ENCODE measurements at places on chromosomes 3 and 15.

- DNase-seq, result no peak
Measured at GRCh38 chr3:124923833-124924232, 10.7 kb downstream of the MUC13 start.

- DNase-seq, result no peak
Measured at GRCh38 chr15:74170071-74170844, 3.3 kb upstream of the ISLR start.

DNA sequence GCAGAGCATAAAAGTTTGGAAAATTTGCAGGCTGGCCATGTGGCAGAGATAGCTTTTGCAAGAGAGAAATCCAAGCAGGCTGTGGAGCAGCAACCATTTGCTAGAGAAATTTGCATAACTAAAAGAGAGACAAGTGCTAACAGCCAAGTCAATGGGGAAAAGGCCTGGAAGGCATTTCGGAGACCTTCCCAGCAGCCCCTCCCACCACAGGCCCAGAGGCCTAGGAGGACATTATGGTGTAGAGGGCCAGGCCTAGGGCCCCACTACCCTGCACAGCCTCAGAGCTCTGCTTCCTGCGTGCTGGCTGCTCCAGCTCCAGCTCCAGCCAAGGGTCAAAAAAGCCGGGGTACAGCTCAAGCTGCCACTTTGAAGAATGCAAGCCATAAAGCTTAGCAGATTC lies 82.7 kb downstream of the MYO5A start:
- DNase-seq, result no peak

GRCh38 chr3:41075975-41076374 lies 123.3 kb upstream of the CTNNB1 start:
- no peak for DNase-seq

DNA sequence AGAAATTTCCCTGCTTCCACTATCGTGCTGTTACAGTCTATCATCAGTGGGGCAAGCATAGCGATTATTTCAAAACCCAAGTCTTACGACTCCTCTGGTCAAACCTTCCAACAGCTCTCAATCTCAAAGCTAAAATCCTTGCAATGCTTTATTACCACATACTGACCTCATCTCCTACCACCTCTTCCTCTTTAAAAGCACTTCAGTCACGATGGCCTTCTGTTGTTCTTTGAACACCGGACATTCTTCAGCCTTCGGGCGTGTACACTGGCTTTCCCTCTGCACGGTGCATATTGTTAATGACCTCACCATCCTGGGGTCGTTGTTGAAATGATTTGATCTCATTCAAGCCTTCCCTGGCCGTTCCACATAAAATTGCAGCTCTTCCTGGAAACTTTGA lies 31.1 kb downstream of the MAGEL2 start:
- no peak for DNase-seq

GRCh38 chr15:51935466-51936104 lies 36.0 kb downstream of the LEO1 start:
- no peak for DNase-seq

DNA sequence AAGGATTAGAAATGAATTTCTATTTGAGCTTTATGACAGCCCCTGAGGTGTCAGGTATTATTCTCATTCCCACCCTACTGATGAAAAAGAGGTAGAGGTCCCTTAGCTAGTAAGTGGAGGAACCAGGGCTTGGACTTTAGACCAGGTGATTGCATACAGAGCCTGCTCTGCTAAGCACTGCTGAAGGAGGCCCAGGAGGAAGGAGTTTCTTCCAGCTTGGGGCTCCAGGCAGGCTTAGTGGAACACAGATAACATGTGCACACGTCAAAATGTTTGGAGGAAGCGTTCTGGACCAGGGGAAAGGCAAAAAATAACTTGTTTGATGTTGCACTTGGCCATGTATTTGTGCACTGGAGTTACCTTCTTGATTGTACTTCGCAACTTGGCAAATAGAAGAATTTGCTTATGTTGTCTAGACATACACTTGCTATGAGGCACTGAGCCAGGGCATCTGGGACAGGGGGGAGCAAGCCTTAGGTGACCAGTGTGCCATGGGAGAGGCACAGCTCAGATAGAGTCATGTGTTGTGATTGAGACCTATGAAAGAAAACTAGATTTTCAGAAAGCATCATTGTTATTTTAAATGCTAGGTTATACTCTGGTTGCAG lies 22.4 kb downstream of the IFT122 start:
- no peak for DNase-seq

DNA sequence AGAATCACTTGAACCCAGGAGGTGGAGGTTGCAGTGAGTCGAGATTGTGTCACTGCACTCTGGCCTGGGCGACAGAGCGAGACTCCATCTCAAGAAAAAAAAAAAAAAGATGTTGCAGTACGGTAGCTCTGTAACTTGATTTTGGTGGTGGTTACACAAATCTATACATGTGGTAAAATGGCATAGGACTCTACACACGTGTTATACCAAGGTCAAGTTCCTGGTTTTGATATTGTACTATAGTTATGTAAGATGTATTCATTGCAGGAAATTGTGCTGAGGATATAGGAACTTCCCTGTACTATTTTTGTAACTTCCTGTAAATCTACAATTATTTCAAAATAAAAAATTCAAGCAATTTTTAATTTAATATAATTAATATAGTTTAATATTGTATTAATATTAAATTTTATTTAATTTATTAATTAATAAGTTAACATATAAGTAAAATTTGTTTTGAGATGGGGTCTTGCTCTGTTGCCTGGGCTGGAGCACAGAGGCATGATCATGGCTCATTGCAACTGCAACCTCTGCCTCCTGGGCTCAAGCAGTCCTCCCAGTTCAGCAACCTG lies 9.9 kb downstream of the MYD88 start:
- DNase-seq, result no peak

DNA sequence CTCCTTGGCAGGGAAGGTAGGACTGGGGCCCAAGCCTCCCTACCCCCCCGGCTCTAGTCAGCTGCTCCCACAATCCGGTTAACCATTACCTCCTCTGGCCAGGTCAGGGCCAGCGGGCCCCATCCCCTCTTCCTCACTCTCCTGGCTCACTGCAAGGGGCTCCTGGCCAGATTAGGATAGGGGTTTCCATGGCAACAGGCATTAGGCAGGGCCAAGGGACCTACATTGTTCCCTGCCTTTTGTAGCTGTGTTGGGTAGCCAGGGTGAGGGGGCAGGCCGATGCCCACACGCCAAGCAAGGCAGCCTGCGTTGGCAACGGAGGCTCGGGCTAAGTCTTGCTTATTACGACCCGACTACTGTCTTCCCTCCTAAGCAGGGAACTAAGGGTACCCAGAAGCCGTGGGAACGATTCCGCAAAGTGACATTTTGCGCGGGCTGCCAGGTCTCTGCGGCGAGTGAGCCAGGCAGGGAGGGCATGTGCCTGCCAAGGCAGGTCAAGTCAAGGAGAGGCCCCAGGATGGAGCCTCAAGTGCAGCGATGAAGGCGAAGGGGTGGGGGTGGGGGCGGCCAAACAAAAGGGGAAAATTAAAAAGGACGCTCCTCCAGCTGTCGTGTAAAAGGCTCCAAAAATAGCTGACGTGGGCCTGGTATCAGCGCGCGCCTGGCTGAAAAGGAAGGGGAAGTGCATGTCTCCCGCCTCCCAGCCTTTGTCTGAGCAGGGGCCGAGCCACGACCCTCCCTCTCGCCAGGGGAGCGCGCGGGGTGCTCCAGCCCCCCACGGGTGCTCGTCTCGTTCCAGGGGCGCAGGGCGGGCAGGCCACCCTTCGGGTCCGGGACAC lies 919 bp downstream of the IDH2 start:
- no peak for DNase-seq

- DNase-seq, result no peak
Measured at GRCh38 chr15:79682851-79683288, 213.9 kb downstream of the MTHFS start.

GRCh38 chr3:10708216-10708893 lies 107.7 kb upstream of the SLC6A11 start:
- no peak for DNase-seq

DNA sequence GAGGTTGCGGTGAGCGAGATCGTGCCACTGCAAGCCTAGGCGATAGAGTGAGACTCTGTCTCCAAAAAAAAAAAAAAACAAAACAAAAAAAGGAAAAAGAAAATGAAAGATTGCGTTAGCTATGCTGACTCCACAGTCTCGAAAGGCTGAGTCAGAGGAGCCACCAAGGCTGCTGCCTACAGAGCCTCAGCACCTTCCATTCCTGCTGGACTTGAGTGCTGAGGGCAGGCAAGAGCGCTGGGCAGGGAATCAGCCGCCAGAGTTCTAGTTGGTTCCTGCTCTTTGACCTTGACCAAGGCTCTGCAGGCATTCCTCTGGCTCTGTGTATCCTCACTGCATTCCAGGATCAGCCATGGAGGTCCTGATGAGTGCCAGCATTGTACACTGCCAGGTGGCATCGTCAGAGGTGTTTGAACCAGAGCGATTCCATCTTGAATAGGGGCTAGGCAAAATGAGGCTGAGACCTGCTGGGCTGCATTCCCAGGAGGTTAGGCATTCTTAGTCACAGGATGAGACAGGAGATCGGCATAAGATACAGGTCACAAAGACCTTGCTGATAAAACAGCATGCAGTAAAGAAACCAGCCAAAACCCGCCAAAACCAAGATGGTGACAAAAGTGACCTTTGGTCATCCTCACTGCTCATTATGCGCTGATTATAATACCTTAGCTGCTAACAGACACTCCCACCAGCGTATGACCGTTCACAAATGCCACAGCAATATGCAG lies 5.9 kb downstream of the MESP2 start:
- DNase-seq, result no peak

DNA sequence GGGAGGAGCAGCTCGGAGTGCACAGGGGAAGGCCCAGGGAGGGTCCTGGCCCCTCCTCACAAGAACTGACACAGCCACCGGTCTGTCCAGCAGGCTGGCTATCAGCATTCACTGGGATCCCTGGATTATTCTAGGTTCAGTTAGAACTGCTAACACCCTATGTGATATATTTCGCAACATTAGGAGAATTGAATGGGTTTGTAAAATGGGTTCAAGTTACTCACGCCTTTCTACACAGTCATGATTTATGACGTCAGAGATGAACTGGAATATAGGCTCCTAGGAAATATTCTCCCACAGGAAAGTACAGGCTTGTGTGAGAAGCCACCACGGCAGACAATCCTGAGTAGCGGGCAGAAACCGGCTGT lies 969 bp upstream of the BSN start:
- DNase-seq, result no peak

DNA sequence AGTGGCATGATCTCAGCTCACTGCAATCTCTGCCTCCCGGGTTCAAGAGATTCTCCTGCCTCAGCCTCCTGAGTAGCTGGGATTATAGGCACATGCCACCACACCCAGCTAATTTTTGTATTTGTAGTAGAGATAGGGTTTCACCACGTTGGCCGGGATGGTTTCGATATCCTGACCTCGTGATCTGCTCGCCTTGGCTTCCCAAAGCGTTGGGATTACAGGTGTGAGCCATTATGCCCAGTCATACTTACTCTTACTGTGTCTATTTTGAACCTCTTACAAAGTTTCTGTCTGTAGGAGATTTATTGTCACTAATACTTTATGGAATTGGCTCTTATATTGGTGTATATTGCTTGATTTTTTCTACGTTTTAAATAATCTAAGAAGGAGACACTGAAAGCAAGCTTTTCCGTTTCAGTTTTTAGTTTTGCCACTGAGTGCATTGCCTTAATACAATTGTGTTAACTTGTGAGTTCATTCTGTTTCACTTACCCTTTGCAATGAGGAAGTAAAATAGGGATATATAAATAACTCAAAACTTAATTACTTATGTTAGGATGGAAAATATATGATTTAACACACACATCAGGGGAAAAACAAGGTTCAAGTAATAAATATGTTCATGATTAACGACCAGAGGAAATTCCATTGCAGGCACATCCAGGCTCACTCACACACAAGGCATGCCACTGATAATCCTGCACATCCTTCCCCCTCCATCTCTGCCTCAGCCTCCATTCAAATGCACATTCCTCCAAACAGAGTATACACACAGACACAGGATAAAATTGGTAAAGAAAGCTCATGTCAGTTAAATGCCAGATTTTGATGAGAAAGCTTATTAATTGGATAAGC lies 279.3 kb upstream of the RASGRP1 start:
- no peak for DNase-seq

GRCh38 chr15:62456011-62456920 lies 291.2 kb upstream of the C2CD4B start:
- no peak for DNase-seq

DNA sequence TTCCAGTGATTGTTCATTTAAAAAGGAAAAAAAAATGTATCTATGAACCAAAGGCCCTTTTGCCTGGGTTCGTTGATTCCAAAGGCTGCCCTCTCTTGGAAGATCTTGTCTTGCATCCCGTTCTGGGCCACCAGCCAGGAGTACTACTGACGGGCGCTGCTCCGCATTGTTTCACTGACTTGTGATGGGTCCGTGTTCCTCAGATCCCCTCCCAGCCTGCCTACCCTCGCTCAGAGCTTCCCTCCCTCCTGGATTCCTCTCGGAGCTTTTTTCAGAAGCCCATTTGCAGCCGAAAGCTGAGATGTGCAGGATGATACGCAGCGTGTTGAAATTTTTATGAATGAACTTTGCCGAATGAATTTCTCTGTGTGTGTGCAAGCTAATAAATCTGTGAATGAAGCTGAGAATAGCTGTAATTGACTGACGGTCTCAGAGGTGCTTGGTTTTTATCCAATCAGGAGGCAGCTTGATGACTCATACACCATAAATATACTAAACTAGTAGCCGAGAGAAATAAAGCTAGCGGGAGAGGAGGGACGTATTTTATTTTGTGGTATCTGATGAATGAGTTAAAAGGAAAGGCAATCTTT lies at the start of gene SHC4:
TSS of gene SHC4 (minus strand) at position 396 of the 590 bp plus-strand sequence. CDS start 904 bp downstream, outside the sequence.
- peak; percentile 76 for DNase-seq

DNA sequence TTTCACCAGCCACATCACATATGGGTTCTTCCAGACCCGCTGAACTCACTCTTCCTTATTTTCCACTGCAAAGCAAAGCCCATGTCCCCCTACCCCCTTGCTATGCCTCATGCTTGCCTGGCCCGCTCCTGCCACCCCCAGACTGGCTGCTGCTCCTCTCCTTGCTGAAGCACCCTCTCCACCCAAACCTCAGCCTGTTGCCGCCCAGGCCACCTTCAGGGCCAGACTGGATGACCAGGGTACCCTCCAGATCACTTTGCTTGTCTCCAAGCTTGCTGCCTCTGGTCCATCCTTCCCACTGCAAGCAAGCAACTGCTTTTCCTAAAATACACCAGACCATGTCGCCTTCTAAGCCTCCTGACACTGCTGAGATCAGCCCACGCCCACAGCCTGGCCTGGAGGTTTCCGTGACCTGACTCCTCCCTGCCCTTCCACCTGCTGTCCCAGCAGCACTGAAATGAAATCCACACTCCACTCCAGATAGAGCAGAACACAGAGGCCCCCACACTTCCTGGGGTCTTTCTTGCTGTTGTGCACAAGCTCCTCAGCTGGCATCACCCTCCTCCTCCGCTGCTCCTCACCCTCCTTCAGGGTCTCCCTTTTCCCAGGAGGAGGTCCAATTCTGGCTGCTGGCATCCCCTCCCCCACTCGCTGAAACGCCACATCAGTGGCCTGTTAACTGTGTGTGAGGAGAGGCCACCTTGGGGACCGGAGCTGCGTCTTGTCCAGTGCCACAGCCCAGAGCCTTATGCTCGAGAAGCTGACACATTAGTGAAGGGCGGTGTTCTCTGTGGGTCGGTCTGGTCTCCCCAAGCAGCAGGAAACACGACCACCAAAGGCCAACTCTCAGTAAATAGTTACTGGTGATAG lies 99.1 kb downstream of the ADCY5 start:
- DNase-seq, result no peak

All from renal cortex interstitium (tissue), 15 donors.